NCI-H187 (cell line): ENCODE measurements at places on chromosomes 4 and X.

DNA sequence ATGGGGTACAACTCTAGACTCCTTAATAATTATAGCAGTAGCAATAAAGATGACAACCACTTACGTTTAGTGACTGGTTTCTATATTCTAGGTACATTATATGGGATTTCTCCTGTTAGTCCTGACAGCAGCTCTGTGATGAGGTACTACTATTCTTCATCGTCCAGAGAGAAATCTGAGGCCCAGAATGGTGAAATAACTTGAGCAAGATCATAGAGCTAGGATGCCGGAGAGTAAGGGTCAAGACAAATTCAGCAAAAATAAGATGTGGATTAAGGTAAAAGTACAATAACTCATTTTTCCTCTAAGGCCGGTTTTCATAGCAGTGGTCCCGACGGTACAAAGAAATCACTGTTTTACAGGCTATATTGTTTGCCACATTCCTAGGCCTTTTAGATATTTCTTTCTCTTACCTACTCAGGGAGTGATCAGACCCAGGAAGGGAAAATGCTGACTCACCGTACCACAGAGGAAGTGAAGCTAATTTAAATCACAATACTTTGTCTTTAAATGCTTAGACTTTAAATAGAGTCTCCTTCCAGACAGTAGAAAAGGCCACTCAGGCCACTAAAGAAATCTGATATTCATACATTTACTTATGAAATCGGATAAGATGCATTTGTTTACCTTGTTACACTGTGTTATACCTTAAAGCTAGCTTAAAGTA is 2023.0 kb upstream of the AGA start:
- no peak for DNase-seq

DNA sequence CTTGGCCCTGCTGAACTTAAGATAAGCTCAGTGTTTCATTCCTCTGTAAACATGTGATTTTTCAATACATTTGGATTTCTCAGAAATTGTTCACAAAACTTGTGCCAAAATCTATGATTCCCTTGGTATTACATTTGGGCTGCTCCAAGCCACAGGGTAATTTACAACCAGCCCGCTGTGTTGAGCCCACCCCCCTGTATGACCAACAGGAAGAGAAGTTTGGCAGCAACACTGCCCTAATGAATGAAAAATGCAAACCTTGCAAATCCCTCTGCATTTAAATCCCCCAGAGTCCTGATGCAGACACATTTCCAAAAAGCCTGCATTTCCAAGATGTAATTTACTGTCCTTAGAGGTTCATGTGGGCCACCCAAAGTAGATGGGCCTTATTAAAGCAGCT is 34.1 kb upstream of the GAB1 start:
- DNase-seq, result no peak

DNA sequence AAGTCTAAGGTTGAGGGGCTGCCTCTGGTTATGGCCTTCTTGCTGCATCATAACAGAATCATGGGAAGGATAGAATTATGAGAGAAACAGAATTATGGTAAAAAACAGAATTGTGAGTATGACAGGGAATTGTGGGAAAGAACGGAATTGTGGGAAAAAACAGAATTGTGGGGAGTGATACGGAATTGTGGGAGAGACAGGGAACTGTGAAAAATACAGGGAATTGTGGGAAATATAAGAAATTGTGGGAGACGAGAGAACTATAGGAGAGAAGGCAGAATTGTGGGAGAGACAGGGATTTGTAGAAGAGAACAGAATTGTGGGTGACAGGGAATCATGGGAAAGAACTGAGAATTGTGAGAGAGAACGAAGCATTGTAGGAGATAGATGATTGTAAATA is 159.1 kb downstream of the FRMPD4 start:
- no peak for DNase-seq

- no peak for DNase-seq
Measured at GRCh38 chr4:108350332-108350731, 181.6 kb upstream of the LEF1 start.

GRCh38 chrX:1384658-1385252 is 7.2 kb downstream of the SLC25A6 start:
- no peak for DNase-seq

- DNase-seq, result no peak
Measured at GRCh38 chrX:134338527-134338926, 101.5 kb downstream of the CCDC160 start.

DNA sequence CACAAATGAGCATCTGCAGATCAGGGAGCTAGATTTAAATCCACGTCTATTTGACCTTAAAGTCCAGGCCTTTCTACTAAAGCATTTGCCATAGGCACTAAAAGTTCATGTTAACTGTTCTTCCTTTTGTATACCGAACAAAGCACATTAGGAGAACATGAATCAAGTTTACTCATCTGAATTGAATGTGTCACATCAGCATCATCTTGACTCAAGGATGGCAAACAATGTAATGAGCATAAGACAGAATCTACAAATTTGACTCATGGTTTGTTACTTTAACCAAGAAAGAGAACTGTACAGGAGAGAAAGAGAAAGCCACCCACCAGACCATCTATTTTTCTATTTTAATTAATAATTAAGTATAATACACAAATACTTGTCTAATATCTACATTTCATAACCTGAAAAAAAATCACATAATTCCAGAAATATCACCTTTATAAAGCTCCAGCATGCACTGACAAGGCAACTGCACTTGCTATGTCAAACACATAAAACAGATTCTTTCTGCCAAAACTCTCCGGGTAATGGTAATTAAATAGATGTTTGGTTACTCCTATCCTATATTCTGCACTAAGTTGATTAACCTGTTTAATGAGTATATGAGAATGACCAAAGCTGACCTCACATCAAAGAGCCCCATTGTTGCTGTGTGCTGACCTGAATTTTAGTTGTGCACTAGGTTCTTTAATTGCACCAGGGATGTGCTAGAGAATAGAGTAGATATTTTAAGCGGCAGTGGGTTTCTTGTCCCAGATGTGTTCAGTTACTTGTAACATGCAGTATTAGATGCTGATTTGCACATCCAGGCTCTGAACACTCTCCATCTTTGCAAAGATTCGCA is 42.5 kb upstream of the LEF1 start:
- no peak for DNase-seq

GRCh38 chr4:67909905-67910584 is 26.2 kb upstream of the TMPRSS11D start:
- no peak for DNase-seq
